ENCODE measurements at places on chromosomes 1 and 21.

DNA sequence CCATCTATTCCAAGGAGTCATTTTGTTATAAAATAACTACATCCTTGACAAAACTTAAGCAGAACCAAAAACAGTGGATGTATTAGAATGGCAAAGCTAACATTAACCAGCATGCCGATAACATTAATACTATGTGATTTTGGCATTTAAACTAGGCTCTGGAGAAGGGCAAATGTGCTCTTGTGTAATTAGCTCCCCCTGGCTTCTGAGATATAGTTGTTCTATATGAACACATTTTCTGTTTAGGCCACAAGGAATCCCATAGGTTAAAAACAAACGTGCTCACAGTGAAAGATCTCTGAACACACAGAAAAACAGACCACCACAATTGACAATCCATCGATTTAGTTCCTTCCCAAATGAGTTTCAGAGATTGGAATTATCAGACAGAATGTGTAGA lies 57.4 kb upstream of the TARS2 start:
- no peak for DNase-seq

DNA sequence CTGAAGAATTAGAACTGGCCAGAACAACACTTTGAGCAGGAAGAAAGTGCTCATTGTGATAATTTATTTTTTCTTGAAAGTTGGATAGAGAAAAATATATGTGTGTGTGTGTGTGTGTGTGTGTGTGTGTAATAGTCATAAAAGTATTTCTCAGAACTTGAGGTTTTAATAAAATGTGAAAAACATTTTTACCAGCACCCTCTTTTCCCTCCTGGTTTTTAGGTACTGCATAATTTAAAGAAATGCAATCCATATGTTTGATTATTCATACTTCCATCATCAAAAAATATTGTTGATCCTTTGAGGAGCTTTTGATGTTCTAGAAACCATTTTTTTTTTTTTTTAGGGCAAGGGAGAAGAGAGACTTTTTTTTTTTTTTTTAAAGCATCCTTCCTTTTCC lies 66.8 kb upstream of the JUN start:
- DNase-seq: no peak

DNA sequence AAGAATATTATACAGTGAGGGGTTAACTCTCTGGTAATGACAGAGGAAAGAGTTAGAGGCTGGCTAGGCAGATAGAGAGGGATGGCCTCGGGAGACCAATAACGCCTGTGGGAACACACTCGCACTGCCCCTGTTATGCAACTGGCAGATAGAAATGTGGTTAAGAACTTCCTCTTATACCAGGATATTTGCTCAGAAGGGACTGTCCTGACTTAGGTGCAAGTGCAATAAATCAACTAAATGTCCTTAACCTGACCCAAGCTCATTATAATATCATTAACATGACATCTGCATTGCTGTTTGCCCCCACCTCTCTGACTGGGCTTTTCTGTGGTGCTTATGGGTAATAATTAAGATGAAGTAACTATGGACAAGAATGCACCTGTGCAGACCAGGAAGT lies 1518.0 kb downstream of the NCAM2 start:
- no peak for DNase-seq

GRCh38 chr21:39737376-39738000 lies 7.5 kb upstream of the IGSF5 start:
- DNase-seq: no peak

GRCh38 chr1:222824641-222825040 lies 9.8 kb downstream of the DISP1 start:
- DNase-seq: no peak

DNA sequence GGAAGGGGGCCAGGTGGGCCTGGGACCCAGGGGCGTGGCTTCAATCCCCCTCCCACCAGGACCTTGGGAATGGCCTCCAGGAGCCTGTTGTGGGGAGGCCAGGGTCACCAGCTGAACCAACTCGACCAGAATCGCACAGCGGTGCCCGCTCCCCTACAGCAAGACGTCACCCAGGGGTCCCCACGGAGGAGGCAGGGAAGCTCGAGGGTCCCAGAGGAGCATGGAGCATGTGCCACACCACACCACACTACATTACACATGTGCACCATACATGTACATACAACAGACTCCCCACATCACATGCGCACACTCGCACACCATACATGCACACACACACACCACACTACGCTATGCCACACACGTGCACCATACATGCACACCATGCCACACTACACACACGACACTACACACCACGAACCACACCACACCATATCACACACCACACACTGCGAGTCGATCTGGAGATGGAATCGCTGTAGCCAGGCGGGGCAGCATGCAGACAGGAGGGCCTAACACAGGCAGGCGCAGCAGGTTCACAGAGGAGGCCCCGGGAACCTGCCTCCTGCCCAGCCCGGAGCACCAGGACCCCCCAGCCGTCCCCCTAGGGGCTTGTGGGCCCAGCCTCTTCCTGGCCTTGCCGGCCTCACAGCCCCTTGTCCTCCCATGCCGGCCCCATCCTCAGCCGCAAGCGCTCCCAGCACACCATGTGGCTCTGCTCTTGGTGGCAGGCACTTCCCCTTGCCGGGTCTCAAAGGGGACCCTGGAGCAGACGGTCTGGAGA lies 596 bp downstream of the ITGB2 start:
- DNase-seq: no peak

- DNase-seq: no peak
Measured at GRCh38 chr1:69861641-69862040, 293.9 kb downstream of the LRRC7 start.

- DNase-seq: no peak
Measured at GRCh38 chr1:70411360-70411844, 334 bp downstream of the CTH start.

GRCh38 chr1:188062456-188062855 lies 1233.7 kb downstream of the PLA2G4A start:
- no peak for DNase-seq

DNA sequence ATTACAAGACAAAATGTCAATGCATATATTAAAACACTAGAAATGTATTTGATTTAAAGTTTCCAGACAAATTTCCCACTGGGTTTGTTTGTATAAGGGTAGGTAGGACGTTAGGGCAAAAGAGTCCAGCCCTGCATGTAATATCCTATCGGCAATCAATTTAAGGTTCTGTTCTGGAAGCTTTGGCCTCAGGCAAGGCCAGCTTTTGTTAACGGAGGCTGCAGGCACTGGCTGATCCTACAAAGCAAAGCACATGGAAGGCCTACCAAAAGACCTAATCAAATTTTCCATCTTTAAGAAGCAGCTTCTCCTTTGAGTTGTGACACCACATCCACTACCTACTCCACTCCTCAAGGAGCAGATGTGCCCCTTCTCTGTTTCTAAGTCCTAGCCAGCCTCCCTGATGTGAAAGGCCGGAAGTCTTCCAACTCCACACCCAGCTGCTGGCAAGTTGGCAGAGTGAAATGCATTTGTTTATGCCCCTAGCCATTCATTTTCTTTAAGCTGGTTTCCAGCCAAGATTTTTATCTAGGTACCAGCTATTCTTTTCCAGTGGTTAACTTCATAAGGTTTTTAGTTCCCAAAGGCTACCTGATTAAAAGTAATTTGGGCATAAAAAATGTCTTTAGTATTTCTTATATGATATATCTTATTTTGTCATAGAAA lies 452.6 kb downstream of the PTBP2 start:
- DNase-seq: no peak

- DNase-seq: no peak
Measured at GRCh38 chr1:90201467-90202358, 206.8 kb downstream of the ZNF326 start.

- DNase-seq: no peak
Measured at GRCh38 chr1:95263450-95263849, 29.4 kb downstream of the RWDD3 start.

DNA sequence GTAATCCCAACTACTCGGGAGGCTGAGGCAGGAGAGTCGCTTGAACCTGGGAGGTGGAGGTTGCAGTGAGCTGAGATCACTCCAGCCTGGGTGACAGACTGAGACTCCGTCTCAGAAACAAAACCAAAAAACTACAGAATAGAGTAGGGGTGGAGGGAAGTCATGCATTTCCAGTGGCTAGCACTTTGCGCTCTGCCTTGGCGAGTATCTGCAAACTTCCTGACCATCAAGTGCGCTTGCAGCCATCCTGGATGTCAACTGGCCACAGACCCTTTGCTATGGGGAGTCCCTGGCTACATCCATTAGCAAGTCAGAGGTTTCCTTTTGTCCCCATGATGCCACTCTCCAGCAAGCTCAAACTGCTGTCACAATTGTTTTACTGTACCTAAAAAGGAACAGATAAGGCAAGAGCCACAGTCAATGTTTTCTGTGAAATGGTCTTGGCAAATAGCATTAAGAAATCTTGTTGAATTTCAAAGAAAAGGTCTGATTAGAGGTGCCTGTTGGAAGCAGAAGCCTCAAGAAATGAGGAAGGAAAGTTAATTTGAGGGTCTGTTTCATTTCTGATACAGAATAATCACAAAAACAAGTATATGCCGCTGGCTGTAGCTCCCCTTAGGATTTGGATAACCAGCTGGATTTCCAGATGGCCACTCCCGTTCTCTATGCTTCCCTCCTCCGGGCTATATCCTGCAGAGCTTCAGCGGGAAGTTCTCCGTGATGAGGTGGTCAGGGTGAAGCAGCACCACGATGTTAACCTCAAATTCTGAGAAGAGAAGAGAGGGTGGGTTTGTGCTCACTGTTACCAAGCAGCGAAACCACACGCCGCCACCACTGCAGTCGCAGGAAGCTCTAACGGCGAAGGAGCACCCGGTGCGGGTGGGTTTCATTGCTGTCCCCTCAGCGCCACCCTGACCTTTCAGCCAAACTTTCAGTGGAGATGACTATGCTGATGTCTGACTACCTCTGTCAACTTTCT lies 42.0 kb downstream of the VPS26C start:
- DNase-seq: no peak

DNA sequence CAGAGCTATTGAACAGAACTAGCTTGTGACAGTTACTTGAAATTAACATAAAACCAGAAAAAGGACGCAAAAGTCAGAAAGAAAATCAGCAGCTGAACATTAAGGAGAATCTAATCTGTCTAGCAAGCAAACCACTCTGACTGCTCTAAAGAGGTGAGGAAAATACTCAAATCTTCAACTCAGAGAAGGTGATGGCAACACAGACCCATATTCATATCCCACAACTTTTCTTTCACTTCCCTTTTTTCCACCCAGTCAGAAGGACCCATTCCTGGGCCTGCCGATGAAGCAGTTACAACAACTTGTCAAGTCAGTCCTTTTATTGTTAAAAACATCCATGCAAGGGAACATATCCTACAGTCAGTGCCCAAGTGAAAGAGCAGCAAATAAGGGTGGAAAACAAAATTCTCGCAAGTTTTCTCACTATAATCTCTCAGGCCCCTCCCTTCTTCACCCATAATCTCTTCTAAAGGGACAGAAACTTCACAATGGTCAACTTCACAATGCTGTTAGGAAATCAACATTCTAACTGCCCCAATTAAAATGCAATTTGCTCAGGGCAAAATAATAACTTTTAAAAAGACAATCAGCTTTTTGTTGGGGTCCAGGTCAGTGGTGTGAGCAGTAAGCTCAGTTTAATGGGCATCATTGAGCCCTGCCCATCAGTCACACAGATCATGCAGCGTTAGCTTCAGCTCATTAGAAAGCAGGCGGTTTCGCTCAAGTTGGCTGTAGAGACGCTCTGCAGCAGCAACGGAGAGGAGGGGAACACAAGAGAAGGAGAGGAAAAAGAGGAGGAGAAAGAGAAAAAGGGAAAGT lies 3.6 kb upstream of the NUP210L start:
- no peak for DNase-seq

GRCh38 chr1:17791055-17791390 lies 35.9 kb downstream of the ACTL8 start:
- DNase-seq: no peak

GRCh38 chr1:97791251-97791650 lies 129.6 kb downstream of the DPYD start:
- DNase-seq: no peak

- no peak for DNase-seq
Measured at GRCh38 chr1:164683235-164683634, 124.3 kb downstream of the PBX1 start.

DNA sequence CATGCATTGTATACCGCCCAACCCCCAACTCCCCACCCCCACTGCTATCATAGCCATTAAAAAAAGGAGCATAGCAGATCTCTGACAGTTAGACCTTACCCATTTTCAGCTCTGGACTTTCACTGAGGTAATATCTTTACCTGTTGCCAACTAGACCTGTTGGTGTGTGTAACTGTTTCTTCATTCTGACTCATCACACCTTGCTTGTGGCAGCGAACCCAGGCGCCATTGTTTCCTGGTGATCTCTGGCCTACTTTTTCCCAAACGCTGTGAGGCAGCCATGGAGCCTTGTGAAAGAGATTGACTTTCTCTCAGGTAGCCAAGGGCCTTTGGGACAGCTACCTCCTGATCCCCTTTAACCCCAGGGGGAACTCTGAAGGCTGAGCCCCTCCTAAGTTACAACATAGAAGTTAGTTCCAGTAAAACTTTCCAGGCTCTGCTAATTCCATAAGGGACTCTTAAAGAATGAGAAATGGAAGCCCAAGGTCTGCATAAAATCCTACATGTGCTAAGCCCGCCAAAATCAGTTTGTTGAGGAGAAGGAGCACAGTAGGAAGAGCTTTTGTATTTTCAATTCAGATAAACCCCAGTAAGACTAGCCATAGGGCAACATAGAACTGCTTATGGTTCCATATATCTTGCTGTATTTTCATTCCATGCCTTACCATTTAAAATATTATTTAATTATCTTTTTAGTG lies 196.1 kb upstream of the CAMK1G start:
- no peak for DNase-seq

GRCh38 chr1:22418933-22419382 lies 32.7 kb upstream of the ZBTB40 start:
- DNase-seq: no peak

GRCh38 chr1:10698726-10699469 lies 97.5 kb downstream of the CASZ1 start:
- DNase-seq: no peak

DNA sequence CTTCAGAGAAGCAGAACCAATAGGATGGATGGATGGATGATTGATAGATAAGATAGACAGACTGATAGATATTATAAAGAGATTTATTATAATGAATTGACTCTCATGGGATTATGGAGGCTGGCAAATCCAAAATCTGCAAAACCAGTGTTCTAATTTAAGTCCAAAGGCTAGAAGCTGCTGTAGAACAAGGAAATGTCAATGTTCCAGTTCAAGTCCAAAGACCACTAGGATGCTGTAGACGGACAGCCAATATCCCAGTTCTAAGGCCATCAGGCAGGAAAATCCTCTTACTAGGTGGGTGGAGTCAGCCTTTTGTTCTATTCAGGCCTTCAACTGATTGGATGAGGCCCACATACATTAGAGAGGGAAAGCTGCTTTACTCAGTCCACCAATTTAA lies 4.1 kb upstream of the SLC44A3 start:
- no peak for DNase-seq

DNA sequence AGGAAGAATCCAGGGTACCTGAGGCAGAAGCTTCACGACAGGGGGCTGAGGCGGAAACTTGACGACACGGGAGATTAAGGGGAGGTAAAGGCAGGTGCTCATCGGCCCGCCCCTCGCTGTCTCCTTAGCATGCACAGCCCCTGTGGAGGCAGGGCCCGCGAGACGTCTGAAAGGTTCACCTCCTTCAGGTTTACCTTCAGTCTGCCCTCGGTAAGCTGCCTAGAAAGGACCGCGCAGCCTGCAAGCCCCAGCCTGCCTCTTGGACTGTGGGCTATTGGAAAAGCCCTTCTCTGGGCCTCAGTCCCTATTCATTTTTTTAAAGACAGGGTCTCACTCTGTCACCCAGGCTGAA lies 28.5 kb downstream of the KNCN start:
- DNase-seq: no peak
